ENCODE measurements at places on chromosomes 1 and 21.

DNA sequence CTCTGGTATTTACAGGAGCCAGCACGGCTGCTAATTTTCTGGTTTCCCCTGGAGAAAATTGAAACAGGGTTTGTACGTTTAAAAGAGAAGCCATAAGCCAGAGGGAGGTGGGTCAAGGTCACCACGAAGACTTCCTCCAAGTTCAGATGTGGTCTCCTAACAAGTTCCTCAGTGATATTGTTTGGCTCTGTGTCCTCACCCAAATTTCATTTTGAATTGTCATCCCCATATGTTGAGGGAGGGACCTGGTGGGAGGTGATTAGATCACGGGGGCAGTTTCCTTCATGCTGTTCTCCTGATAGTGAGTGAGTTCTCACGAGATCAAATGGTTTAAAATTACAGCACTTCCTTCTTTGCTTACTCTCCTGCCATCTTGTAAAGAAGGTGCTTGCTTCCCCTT is 295.4 kb upstream of the DAB1 start:
- DNase-seq = no peak

DNA sequence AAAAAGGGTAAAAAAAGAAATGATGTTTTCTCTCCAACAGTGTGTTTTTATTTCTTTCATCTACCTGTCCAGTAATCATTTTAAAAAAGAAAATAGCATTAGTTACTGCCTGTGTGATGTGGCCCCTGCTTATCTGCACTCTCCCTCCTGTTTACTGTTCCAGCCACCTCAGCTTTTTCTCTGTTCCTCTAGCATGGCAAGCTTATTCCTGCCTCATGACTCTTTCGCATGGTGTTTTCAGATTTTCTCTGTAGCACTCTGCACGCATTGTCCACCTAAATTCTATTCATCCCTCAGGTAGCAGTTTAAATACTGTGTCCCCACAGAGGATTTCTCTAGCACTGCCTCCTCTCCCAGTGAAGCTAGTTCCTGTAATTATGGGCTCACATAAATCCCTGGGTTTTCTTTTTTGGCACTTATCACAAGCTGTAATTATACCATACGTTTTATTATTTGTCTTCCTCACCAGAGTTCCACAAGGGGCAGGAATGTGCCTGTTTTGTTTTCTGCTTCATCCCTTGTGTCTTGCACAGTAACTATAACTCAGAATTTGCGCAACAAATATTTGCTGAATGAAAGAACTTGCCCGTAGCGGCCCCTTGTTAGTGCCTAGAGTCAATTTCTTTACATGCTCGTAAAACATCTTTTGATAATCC is 51.4 kb upstream of the LRIG2 start:
- no peak for DNase-seq

DNA sequence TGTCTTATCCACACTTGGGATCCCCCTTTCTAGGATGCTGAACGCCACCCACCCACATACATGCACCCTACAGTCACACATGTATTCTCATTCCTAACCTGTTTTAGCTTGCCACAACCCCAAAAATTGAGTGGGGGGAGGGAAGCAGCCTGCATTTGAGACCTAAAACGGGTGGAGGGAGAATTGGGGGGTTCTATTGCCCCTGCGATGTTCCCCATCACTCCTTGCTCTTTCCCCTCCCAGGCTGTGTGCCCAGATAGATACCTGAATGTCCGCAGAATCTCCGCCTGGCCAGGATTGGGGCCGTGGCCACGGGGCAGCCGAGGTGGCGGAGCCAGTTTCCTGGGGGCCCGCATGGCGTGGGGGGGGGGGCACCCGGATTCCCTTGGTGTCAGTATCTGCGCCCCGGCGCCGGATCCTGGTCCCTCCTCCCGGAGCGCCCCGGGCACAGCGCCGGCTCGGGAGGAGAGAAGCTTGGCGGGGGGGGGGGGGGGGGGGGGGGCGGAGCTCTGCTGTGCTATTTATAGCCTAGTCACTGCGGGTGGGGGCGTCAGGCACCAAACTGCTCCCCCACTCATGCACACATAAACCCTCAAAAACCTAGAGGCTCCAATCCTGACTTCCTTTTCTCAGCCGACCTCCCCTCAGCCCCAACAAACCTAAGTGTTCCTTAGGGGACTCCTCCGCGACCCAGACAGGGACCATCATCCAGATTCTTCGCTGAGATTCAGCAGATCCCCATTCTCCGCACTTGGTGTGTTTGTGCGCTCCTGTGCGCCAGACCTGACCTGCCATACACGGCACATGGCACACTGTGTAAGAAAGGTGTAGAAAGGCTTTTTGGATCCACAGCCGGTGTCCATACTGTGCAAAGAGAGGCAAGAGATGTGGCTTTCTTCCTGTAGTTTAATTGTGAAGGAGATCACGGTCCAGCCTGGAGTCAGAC is 1.9 kb downstream of the ANKRD34A start:
- DNase-seq = peak; percentile 55

GRCh38 chr1:26327956-26328362 is 10.2 kb downstream of the CD52 start:
- DNase-seq = no peak

GRCh38 chr1:192767798-192768197 is 41.0 kb upstream of the RGS2 start:
- no peak for DNase-seq

DNA sequence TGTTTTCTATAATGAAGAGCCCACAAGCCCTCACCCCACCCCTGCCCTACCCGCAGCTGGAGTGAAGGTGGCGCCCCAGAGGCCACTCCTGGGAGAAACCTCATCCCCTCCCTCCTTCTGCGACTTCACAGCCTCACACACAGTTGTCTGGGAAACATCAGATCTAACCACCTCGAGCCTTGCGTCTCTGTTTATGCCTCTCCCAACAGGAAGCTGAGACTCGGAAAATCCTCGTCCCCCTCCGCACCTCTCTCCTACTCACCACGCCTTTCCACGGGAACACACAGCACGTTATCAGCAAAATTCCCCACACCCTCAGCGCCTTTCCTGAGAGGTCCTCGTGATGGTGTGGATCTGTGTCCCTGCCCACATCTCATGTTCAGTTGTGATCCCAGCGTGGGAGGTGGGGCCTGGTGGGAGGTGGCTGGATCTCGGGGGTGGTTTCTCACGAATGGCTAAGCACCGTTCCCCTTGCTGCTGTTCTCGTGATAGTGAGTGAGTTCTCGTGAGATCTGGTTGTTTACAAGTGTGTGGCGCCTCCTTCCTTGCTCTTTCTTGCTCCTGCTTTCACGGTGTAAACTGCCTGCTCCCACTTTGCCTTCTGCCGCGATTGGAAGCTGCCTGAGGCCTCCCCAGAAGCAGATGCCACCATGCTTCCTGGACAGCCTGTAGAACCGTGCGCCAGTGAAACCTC is 190.6 kb downstream of the KIF26B start:
- DNase-seq = no peak

DNA sequence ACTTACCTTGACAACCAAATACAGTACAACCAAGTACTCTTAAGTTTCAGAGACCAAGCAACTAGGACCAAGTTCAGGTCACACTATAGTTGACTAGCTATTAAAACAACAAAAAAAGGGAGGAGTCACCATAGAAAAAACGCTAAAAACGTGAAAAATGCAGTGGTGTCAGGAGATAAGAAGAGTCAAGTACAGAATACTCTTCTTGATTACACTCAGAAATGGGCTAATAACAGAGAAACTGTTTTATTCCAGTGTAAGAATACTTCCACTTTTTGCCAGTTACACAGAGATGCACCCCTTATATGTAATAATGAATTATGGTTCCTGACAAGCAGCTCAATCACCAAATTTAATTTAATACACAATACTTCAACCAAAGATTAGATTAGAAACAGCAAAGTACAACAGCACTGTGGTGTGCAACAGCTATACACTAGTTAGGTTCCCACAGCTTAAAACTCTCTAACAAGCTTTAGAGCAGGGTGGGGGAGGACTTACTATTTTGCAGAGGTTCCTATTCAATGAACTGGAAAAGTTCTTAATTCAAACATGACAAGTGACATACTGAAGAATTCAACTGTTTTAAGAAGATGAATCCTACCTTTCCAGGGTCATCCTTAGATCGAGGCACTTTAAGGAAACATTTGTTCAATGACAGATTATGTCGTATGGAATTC is 70.4 kb downstream of the FOXJ3 start:
- no peak for DNase-seq

DNA sequence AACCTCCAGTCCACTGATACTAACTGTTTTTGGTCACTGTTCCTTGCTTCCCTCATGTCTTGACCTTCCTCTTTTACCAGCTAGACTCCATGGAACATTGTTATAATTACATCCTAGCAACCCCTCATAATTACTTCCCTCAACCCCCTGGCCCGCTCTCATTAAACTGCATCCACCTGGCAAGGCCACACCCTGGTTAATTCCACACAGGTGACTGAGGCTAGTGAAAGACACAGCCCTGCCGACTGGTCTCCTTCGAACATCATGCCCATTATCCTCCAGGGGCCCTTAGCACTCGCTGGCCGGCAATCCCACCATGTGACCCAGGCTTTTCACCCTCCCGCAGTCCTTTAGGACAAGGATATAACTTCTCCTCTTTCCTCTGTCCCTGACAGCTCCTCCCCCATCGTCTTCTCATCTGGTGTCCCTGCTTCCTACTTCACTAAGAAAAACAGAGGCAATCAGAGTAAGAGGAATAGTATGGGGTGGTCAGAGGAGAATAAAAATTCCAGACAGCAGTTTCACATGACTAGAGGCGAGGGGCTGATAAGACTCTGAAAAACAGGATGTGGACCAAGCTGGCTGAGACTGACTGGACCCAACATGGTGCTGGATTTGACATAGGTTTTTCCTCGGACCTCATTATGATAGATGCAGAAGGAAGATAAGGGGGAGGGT is 8.8 kb upstream of the TENT5B start:
- DNase-seq = no peak

DNA sequence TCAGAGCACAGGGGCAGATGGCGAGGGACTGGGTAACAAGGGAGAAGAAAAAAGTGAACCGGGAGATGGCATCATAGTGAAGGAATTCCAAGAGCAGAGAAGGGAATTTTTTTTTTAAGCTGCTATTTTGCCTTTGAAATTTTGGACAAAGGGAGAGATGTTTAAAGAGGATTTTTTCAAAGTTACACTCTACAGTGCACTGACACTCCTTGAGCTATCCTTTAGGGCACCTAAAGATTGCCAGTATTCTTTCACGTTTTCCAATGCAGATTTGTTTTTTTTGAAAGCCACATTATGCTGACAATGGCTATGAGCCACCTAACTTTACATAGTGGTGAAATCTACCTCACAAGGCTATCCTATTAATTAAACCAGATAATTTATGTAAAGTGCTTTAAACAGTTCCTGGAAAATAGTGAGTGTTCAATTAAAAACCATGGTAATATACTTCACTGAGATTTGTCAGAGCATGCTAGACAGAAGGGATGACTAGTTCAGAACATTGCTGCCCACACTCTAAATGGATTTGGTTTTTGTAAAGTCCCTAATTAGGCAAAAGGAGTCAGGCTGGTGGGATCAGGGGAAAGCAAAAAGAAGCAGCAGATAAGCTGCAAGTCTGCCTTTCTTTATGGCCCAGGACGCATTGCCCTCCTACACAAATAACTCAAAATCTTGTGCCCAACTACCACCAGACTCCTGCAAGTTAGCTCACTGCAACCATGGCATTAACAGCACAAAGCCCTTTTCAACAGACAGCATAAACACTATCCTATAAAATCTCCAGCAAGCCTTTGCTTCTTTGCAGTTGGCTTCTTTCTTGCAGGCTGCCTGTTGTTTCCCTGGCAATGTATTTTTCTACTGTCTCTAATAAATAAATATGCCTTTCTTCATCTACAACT is 53.9 kb downstream of the PRDX6 start:
- no peak for DNase-seq

GRCh38 chr1:45815667-45816458 is 12.5 kb downstream of the MAST2 start:
- no peak for DNase-seq

DNA sequence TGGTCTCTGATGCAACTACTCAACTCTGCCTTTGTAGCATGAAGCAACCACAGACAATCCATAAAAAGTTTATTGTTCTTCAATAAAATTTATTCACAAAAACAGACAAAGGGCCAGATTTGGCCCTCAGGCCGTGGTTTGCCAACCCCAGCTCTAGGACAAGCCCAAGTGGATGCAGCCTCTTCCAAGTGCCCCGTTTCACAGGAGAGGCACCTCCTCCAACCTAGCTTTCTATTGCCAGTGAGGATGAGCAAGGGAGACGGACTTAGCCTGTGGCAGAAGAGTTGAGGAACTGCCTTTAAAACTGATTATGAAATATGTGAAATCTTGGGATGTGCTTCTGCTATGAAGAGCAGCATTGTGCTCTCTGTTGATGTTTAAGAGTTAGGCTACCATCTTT is 105.4 kb downstream of the PSMG1 start:
- no peak for DNase-seq

DNA sequence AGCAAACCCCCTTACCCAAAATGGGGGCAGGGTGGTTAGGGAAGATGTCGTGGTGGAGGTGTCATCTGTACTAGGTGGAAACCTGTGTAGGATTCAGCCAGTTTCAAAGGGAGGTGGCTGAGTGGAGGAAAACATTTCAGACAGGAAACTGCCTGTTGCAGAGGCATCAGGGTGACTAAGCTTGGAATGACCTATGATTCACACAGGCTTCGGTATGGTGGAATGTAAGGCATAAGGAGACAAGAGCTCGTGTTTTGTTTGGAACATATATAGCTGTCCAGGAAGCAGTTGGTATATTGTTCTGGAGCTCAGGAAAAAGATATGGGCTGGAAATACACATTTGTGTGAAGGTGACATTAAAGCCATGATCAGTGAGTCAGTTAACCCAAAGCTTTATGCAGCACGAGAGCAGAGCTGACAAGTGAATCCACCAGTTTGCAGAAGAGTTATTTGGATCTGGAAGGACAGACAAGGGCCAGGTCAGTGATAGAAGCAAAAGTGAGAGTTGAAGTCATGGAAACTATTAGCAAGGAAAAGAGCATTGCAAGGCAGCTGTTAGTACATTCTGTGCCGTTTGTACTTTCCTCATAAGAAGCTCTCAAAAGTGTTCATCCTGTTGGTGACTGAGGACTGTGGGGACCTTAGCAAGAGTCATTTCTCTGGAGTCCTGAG is 12.2 kb downstream of the UTP25 start:
- no peak for DNase-seq
